ENCODE measurements at places on chromosomes 3 and 15.

DNA sequence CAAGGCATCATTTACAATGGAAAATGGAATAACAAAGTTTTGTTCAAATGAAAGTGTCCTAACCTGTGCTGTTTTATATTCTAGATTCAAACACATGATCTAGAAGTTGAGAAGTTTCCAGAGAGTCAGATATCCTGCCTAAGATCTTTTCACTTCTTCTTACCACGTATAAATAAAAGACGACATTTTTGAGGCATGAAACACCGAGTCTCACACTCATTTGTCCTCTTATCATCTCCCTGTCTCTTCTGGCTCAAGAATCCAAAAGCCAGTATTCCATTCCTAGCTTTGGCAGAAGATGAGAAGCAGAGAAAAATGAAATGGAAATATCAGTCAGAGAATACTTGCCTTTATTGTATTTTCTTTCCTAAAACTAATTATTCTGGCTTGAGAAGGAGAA, 738.6 kb upstream of the NR2F2 start:
- no peak for DNase-seq

- no peak for DNase-seq
Observed at GRCh38 chr3:48750856-48751255, 33.8 kb upstream of the IP6K2 start.

GRCh38 chr3:129593595-129594339, 12.7 kb downstream of the PLXND1 start:
- DNase-seq, result peak; percentile 52

DNA sequence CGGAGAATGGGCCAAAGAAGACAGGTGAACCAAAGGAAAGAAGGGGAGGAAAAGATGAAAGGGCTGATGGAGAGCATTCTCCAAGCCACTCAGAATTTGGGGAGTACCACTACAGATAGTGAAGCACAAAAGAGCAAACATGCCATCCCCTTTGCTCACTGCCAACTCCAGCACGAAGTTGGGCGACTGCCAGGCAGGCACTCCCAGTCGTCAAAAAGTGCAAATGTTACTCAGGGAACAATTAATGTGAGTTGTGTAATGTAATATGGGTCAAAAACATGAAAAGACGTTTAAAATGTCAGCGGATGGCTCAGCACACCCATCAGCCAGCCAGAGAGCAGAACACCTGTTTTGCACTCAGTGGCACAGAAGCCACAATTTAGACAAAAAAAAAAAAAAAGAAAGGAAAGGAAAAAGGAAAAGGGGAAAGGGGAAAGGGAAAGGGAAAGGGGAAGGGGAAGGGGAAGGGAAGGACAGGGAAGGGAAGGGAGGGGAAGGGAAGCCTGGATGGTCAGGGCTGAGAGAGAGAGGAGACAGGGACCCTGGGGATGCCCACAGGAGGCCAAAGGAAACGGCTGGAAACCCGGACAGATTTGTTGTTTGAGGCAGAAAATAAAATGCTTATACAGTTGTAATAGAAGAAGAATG, 82.7 kb downstream of the COL8A1 start:
- DNase-seq, result no peak

DNA sequence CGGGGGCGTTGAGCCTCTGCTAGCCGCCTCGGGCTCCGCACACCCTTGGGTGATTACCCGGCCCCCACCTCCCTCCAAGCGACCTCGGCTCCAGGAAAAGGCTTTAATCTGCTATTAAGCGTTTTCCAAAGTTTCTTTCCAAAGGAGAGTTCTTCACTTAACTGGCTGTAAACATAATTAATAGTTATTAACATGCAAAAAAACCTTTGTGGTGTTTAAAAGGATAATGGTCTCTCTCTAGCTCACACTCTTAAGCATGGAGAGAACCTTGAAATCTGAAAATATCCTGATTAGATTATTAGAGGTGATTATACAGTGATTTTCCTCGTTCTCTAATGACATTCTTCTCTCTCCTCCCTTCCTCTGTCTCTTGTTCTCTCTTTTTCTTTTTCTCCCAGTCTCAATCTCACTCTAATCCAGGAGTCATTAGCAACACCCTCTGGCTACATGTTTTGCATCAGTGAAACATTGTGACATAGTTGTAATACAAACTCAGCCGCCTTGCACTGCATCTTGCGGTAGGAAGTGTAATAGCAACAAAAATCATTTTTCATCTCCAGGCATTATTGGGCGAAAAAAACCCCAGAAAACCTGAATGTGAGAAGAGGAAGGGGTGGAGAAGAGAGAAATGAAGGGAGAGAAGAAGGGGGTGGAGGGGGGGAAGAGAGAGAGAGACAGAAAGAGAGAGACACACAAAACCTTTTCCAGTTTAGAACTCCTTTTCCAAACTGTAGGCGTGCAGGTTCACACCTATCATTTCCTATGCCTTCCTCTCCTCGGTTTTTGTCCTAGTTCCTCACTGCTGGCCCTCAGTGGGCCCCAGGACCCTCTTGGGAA, 24.4 kb downstream of the NR2F2 start:
- DNase-seq, result peak; percentile 31

- DNase-seq, result no peak
Observed at GRCh38 chr3:123295901-123296250, 94.1 kb downstream of the SEC22A start.

DNA sequence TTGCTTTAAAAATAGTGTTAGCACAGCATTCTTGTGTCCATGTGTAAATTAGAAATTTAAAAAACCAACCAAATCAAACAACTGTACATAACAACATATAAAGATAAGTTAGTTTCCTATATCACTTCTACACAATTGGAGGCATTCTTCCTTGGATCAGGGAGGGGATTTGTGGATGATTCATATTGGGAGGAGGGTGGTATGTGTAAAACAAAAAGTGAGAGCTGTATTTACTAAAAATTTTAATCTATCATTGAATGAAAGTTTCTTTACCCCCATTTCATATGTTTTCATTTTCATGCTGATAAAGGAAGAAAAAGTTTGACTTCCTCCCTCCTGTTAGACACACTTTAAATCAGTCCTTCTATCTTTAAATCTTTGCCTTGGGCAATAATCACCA, 325.0 kb downstream of the SATB1 start:
- DNase-seq, result no peak

DNA sequence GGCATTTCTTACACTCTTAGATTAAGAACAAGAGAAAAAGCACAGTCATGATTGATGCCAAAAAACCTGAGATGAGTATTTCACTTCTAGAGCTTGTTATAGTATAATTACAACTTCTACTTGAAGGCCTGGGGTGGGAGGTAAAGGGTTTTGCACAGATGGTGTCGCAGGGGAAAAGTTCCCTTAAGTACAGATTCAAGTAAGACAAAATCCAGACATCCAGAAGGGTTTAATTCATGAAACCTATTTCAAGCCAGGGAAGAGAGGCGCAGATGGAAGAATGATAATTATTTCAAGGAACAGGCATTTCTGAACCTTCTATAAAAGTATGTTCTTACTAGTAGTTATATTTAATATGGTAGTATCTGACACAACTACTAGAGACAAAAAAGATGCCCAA, 70.6 kb downstream of the TM4SF4 start:
- DNase-seq, result no peak

- peak; percentile 93 for DNase-seq
Observed at GRCh38 chr3:155744010-155744625, 753 bp downstream of the PLCH1 start.

DNA sequence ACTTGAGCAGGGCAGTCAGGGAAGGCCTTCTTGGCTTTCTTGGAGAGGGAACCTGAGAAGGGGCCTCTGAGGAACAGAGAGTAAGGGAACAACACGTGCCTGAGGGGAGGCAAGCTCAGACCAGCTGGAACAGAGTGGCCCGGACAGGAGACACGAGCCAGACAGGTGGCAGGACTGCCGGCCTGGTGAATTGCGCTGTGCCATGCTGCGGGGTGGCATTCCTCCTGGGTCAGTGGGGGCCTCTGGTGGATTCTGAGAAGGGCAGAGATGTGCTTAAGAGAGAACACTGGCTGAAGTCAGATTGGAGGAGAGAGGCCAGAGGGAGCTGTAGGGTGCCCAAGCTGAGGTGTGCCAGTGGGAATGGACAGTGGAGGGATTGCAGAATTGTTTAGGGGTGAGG, 4.9 kb downstream of the CHAC1 start:
- no peak for DNase-seq

DNA sequence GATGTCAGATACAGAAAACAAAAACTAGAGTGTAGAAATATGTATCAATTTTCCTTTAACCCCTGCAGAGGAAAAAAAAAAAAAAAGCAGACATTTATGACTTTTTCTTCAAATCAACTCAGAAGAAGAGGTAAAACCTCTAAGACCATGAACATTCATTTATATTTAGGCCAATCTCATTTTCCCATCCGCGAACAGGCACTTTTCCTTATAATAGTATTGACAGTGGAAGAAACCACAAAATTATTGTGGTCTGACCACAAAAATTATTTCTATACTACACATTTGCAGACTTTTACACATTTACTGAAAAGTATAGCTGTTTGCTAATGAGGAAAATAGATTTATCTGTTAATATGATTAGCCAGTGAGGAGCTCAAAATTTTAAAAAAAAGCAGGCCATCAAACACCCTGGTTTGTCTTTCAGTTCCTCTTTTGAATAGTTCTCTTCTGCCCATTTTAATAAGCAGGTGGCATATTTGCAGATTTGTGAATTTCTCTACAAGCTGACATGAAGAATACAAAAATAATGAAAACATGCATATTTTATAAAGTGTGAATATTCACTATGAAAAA, 5.7 kb downstream of the OSBPL11 start:
- DNase-seq, result no peak

DNA sequence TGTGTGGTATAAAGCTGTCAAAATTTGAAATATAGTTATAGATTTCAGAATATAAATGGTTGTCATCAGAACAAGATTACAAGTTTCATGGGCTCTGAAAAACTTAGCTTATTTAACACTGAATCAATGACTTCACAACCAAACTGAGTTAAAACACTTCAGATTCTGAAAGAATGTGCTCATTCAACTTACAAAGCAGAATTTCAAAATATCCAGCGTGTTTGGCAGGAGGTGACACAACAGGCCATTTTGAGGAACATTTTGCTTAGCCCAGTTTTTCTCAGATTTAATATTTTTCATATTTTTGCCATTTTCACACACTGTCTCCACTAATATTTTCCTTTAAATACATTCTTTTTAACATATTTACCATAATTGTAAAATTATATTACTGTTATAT, 781.1 kb downstream of the TUSC7 start:
- DNase-seq, result no peak

- peak; percentile 83 for DNase-seq
Observed at GRCh38 chr3:133663569-133664313, 2.0 kb upstream of the TOPBP1 start.

- peak; percentile 27 for DNase-seq
Observed at GRCh38 chr3:117238806-117239205, 529.2 kb downstream of the TUSC7 start.
